GM04503 (cell line): ENCODE measurements at places on chromosomes 5 and 9.

DNA sequence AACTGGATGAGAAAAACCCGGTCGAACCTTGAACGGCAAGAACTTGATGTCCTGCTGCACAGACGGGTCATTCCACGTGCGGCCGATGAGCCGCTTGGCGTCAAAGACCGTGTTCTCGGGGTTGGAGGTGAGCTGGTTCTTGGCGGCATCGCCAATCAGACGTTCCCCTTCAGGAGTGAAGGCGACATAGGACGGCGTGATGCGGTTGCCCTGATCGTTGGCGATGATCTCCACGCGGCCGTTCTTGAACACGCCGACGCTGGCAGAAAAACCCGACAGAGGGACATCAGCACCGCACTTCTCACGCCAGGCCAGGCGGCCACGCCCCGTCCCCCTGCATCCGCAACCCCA lies 519 bp downstream of the HSPA5 start:
- no peak for DNase-seq

DNA sequence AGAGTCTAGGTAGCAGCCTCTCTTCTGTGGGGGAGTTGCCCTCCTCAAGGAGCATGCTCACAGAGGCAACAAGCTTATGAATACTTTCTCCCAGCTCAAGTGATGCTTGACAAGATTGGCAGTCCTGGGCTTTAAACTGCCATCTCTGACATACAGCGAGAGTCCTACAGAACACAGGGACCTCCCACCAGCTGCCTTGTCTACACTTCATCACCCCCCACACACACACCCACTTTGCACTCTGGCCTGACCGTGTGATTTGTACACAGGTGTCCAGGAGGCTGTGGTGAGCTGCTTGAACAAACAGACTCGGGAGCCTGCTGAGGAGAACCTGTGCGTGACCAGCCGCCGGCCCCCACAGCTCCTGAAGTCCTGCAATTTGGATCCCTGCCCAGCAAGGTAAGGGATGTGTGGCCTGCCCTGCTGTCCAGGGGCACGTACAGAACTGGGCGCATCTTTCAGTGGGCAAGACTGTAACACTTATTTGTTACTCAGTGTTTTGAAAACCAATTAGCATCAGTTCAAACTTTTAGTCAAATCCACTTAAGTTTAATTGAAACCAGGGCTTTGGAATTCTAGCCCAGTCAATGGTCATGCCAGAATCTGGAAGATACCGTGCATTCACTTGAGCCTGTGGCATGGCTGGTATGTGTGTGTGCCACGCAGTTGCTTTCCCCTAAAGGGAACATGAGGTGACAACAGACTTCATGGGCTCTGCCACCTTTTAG lies 247.5 kb downstream of the ADAMTSL1 start:
- DNase-seq = no peak

DNA sequence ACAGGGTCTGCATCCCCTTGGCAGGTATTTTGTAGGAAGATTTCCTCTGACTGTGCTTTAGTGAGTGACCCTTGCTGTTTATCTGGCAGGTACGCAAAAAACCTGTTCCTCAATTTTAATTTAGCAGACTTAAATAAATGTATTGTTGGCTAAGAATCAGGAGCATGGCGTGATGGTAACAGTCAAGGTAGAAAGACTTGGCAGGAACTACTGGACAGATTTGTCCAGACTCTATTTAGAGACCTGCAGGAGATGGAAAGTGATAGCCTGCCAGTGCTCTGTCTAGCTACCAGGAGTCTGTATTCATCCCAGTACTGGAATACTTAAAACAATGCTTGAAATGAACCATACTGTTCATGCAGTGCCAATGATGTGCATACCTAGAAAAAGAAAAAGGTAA lies 78.8 kb upstream of the MAST4 start:
- no peak for DNase-seq

- no peak for DNase-seq
These were observed 174.0 kb downstream of the IRX2 start for GRCh38 chr5:2577312-2578036.

GRCh38 chr9:106883626-106884190 lies 20.7 kb downstream of the ZNF462 start:
- no peak for DNase-seq

- DNase-seq = no peak
These were observed 26.6 kb downstream of the ENHO start for GRCh38 chr9:34496149-34496712.

GRCh38 chr9:70091572-70091971 lies 47.9 kb downstream of the MAMDC2 start:
- DNase-seq = no peak
